ENCODE measurements at places on chromosomes 2 and 18.

- DNase-seq = no peak
Observed at GRCh38 chr2:215367662-215368492, 56.0 kb downstream of the ATIC start.

GRCh38 chr2:144702051-144702450, 182.1 kb upstream of the ZEB2 start:
- no peak for DNase-seq

DNA sequence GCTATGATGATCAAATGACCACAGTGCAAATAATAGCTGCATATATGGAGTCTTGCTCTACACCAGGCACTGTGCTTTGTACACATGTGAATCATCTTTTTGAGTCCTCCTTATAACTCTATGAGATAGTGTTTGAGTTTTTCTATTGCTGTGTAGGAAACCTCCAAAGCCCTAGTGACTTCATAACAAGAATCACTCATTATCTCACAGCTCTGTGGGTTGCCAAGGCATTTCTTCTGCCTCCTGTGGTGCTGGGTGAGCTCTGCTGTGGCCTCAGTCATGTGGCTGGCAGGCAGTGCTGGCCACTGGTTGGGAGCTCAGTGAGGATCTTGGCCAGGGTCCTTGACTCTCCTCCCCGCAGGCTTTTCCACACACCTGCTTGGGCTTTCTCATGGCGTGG, 153.4 kb downstream of the CAPN13 start:
- DNase-seq = no peak

DNA sequence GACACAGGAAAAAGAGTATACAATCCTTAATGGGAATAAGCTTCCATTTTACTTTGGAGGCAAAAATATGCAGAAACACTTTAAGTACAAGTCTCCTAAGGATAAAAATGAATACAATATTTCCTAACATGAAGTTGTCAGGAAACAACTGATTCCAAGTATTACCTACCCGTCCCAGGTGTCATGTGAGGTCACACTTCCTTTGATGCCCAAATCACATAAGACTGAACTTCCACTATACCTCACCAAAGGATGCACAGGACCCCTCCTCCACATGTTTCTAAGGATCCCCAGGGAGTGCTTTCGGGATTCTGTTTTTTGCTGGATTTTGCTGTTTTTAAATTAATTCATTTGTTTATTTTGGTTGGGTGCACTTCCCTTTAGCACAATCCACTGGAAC, 438.5 kb upstream of the TCF4 start:
- no peak for DNase-seq

DNA sequence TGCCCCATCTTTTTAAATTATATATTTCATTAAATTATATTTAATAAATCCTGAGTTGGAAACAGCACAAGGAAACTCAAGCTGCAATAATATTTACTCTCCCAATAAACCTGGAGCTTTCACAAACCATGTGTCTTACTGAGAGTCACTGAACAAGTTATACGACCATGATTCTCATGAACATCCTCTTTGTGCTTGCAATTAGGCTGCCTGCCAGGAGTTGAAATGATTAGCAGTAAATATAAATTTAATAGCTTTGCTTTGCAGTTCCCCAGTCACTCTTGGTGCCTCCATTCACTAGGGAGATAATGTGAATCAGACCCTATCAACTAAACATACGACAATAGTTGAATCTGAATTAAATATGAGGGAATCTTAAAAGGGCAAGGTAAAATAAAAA, 905.1 kb downstream of the NRXN1 start:
- DNase-seq = no peak

DNA sequence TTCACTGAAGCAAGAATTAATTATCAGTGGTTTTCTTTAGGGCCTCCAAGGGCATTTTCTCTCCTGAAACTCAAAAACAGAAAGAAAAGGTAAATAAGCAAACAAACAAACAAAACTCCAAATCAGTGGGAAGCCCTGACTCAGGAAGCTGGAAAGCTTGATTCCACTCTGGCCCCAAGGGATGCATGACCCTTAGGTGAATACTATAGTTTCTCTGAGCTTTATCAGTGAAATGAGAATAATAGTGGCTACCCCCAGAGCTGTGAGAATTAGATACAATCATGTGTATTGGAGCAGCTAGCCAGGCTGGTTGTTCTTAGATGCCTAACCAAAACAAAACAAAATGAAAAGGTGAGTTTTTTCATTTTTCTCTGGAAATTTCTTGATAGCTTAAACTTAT, 585.1 kb downstream of the CNTNAP5 start:
- DNase-seq = no peak

GRCh38 chr2:185221-185620, 78.6 kb downstream of the SH3YL1 start:
- no peak for DNase-seq

DNA sequence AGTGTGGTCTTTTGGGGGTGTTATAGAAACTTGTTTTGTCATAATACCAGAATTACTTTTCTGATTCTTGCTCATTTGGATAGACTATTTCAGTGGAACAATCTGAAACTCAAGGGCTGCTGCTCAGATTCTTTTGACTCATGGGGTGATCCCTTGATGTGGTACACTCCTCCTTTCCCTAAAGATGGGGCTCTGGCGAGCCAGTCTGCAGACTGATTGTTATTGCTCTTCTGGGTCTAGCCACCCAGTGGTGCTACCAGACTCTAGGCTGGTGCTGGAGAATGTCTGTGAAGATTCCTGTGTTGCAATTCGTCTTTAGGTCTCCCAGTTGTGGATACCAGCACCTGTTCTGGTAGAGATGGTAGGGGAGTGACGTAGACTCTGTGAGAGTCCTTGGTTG, 4.2 kb upstream of the MARS2 start:
- DNase-seq = no peak
